ENCODE measurements at places on chromosomes 16 and 17.

DNA sequence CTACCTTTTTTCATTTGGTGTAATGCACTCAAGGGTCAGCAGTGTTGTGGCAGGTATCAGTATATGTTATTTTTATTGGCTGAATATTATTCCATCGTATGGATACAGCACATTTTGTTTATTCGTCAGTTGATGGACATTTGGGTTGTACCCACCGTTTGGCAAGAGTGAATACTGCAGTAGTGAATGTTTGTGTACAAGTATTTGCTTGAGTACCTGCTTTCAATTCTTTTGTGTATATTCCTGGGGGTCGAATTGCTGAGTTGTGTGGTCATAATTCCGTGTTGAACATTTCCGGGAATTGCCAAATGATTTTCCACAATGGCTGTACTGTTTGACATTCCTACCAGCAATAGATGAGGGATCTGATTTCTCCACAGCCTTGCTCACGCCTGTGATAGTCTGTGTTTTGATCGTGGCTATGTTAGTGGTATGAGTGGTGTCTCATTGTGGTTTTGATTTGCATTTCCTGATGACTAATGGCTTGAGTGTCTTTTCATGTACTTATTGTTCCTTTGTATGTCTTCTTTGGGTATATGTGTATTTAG lies 108.4 kb downstream of the OR1D5 start:
- peak; percentile 91 for DNase-seq

GRCh38 chr16:58048494-58049231 lies 23.1 kb downstream of the MMP15 start:
- no peak for DNase-seq

GRCh38 chr17:73142872-73143381 lies 21.9 kb upstream of the SSTR2 start:
- DNase-seq = peak; percentile 30

GRCh38 chr17:73265646-73266640 lies 4.3 kb upstream of the CPSF4L start:
- no peak for DNase-seq
